Tongue (tissue), 3 donors: ENCODE measurements at places on chromosomes 2 and 18. TPM values are rescaled to one million over a fixed set of nuclear protein-coding genes. Genes with fewer than 3 reads are reported as not detected.
A peak's percentile ranks its signal among the peaks of the same experiment; 100 is the strongest.

DNA sequence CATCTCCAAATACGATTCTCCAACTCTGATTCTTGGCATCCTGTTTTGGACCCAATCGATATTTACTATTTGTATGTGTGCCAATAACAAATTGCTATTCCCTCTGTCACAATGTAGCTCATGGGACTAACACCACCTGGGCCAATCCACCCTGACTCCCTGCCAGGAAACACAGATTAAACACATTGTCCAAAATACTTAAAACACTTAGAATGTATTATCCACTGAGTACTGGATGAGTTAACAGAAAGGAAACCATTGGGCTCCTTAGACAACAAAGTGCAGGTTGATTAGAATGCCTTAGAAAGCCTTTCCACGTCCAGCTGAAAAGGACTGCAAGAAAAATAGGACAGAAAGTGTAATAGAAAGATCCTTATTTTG is 79.4 kb upstream of the ARHGAP28 start:
- no peak for DNase-seq

- DNase-seq = peak; percentile 66
Observed at GRCh38 chr2:180472133-180472532, 465.0 kb upstream of the CWC22 start.

- no peak for DNase-seq
Observed at GRCh38 chr2:135662088-135662487, 79.6 kb upstream of the UBXN4 start.

DNA sequence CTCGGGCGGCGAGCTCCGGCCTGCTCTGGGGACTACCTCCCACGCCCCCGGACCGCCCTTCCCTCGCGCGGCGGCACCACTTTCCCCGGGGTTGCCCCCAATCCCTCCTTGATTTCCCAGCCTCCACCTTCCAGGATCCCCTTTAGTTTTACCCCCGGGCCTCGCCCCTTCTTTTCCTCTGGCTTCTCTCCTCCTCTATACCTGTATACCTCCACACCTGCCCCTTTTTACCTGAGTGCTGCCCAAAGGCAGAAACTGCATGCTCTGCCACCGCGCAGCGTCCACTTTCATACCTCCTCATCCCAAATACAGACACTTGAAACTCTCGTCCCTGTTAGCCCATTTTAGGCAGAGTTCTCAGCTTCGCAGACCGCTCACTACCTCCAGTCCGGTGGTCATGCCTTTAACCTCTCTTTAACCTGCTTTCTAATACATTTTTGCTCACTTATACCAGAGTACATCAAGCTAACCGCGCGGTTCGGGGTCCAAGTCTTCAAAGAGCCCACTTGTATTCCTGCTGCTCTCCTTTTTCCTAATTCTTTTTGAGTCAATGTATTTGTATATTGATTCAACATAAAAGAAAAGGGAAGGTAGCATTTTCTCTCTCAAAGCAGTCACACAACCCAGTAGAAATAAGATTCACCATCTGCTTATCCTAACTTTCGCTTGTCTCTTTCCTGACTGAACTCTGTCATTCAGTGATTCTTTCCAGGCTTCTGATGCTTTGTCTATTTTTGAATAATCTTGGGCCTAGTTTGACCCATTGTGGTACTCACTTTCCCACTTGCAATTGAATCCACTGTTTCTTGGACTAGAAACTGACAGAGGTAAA is 901 bp downstream of the SPOPL start:
- peak; percentile 39 for DNase-seq

GRCh38 chr18:22221350-22221749 is 52.0 kb downstream of the GATA6 start:
- no peak for DNase-seq

DNA sequence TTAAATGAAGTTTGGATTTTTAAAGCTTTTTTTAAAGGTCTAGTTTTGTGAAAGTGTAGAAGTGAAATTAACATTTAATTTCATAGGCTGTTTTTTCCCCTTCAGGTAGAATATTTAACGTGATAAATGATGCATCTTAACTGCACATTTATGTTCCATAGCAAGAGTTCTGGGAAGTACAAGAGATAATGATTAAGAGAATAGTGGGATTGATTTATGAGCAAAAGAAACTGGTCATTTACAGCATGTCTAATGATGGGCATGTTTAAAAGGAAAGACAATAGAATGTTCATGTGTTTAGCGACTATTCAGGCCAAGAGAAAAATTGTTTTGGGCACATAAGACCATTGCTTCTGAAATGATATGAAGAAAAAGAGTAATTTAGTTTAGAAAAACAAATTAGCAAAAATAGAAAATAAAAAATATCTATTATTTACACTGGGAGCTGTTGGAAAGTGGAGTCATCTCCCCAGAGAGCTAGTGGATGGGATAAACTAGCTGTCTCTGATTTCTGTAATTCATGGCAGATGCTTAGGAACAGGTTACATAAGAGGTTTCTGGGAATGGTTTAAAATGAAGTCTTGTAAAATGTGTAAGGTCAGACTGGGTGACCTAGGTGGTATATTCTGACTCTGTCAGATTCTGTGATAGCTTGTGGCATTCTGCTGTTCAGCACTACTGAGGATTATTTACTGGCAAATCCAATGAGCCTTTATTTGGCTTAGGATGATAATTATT is 60.7 kb downstream of the WDR7 start:
- no peak for DNase-seq

DNA sequence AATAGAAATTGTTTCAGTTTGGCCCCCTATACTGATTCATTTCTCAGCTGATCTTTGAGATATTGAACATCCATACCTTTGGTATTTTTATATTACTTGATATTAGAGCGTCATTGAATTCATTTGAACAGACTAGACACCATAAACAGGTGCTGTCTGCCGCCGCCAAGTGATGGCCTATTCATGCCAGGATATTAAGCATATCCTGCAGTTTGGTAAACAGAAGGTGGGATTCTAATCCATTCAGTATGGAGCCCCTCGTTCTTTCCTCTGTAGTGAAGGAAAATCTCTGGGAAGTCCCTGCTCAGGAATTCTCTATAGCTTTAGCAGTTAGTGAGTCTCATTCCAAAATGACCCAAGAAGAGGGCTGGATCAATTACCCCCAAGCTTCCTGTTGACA is 23.0 kb upstream of the CD28 start:
- DNase-seq = no peak

- DNase-seq = no peak
Observed at GRCh38 chr2:215693193-215693998, 257.5 kb upstream of the FN1 start.

GRCh38 chr2:220833446-220833845 is 738.7 kb downstream of the EPHA4 start:
- DNase-seq = no peak

- no peak for DNase-seq
Observed at GRCh38 chr2:28606986-28607441, 111.2 kb downstream of the PLB1 start.

DNA sequence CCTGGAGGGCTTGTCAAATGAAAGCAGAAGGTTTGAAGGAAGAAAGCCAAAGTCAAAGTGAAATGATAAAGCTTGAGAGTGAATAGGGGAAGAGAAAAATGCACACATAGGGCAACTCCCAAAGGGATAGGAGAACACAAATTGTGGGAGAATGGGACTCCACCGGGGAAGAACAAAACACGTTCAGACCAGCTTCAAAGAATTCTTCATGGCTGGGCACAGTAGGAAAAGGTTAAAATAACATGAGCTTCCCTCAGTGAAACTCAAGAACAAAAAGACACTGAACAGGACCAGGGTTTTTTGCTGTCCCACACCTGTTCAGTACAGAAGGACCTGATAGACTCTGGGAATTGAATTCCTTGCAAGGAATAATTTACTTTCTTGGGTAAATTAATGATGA is 123.1 kb upstream of the NCKAP5 start:
- DNase-seq = no peak

DNA sequence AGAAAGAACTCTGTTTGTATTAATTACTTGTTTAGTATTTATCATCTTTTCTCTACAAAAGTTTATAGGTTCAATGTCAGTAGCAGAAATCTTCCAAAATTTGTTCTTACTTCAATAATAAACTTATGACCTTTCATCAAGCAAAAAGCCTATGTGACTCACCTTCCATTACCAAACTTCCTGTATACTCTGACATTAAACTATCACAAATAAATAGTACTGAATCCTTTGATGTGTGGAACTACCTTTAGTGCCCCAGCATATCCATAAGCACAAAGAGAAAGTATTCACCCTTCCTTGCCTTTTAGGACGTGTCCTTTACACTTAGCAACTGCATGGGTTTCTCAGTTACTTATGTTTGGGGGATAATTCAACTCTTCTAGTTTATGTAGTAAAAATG is 166.0 kb downstream of the EHBP1 start:
- DNase-seq = no peak

DNA sequence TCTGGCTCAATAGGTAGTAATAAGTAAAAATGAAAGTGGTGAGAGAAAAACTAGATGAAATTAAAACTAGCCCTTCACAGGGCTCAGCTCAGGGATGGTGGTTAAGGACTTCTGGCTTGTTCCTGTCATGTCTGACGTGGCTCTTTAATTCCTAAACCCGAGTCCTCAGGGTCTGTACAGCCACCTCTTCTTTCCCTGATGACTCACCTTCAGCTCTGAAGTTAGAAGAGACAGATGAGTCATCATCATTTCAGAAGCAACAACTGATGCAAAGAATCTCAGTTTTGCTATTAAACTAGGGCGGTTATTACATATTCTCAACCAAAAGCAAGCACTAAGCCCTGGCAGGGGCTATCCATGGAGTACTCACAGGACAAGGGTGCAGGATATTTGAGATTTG is 24.0 kb upstream of the ITGB6 start:
- no peak for DNase-seq

GRCh38 chr18:11125492-11126315 is 23.7 kb downstream of the PIEZO2 start:
- no peak for DNase-seq

The DLGAP1 gene
- 4.4 TPM for total RNA-seq

The DSG2 gene
- 15.2 TPM for total RNA-seq

The RBM45 gene
- 10.3 TPM for total RNA-seq

The AKAIN1 gene
- total RNA-seq = not detected

The MC5R gene
- total RNA-seq = not detected

The FOSL2 gene
- total RNA-seq = 66.4 TPM

The SERPINB10 gene
- 7.0 TPM for total RNA-seq
